ENCODE measurements at places on chromosomes 16 and 17.

DNA sequence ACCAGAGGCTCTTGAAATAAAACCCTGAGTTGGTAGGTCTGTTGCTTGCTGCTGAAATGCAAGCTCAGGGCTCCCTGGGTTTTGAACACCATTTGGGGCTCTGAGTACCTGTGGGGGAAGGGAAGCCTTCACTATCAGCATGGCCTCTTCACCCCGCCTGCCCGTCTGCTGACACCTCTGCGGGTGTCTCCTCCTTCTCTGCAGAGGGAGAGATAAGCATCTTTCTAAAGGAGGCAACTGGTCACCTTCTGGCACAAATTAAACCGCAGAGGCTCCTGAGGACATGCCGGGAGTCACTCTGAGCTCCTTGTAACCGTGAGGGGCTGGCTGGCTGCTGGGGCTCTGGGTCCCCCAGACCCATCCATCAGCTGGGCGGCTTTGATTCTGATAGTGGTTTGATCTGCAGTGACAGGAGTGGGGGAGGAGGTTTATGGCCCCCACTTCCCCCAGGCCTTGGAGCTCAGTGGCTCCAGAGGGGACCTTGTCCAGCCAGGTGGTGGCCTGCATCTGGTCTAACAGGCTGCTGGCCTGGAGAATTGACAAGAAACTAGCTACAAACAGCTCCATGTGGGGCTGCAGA, 123.5 kb downstream of the IRF8 start:
- no peak for DNase-seq

GRCh38 chr16:78988361-78988969, 612.1 kb downstream of the MAF start:
- no peak for DNase-seq

- DNase-seq, result no peak
Observed at GRCh38 chr16:50015631-50016030, 9.4 kb upstream of the CNEP1R1 start.

DNA sequence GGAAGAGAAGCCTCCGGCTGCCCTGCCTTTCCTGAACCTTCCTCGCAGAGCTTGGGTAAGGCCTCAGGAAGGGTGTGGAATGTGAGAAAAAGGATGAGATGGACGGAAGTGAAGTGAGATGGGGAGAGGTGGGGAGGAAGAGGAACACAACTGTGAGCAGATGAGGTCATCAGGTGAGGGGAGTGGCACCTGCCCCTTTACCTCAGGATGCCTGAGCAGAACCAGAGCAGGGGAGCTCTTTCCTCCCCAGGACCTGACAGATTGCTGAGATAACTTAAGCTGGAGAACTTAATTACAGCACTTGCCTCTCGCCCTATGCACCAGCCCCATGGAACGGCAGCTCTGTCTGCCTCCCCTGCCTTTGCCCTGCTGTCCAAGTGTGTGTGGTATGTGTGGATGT, 29.8 kb downstream of the TMEM132E start:
- no peak for DNase-seq

DNA sequence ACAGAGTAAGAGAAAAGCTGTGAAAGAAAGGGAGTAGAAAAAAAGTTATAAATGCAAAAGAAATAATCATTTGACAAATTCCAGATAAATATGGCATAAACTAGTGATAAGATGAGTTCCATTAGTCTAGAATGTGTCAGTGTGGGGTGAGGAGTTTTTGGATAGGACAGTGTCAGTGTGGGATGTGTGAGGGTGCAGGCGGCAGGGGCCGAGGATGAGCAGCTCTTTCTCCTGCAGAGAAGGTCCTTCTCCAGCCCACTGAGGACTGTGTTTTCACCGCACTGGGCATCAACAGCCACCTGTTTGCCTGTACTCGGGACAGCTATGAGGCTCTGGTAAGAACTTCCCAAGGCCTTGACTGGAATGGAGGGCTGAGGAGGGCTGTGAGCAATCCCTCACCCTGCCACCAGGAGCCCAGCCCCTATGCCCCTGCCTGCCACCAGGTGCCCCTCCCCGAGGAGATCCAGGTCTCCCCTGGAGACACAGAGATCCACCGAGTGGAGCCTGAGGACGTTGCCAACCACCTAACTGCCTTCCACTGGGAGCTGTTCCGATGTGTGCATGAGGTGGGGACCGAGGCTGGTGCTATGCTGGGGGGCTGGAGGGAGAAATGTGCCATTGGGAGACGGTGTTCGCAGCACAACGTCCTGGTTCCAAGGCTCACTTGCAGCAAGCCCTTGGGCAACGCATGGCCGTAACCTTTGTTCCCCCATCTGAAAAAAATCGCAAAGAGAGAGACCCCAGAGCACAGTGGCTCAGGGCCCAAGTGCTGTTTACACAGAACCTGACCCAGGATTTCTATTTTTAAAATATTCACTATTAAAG, 13.1 kb downstream of the RAPGEFL1 start:
- DNase-seq, result peak; percentile 63

DNA sequence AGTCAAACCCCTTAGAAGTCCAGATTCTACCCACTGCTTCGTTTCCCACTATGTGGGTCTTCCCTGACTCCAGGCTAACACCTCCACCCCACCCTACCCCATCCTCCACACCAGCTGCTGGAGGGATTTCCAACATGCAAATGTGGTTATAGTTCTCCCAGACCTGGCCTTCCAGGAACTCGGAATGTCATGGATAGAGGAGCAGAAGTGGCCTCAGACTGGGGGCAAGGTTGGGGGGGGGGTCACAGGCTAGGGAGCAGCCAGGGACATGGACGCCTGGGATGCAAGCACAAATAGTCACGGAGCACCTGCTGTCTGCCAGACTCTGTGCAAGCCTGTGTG, 2.0 kb downstream of the CAMKK1 start:
- DNase-seq, result no peak

DNA sequence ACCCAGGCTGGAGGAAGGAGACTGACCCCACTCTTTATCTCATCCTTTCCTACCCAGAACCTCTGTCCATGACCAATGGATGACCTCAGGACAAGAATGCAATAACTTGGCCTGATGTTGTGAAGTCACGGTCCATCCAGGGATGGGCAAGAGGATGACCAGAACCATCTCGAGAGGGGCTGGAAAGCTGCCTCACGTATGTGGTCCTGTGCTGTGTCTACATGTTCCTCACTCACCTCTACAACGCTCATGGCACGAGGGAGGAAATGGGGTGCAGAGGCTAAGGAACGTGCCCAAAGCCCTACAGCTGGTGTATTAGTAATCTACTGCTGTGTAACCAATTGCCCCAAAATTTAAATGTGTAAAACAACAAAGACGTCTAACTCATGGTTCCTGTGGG, 7.3 kb upstream of the KCTD5 start:
- DNase-seq, result no peak

- no peak for DNase-seq
Observed at GRCh38 chr17:49730078-49730784, 22.5 kb upstream of the SLC35B1 start.

GRCh38 chr17:73623247-73623646, 21.0 kb downstream of the SDK2 start:
- DNase-seq, result no peak

DNA sequence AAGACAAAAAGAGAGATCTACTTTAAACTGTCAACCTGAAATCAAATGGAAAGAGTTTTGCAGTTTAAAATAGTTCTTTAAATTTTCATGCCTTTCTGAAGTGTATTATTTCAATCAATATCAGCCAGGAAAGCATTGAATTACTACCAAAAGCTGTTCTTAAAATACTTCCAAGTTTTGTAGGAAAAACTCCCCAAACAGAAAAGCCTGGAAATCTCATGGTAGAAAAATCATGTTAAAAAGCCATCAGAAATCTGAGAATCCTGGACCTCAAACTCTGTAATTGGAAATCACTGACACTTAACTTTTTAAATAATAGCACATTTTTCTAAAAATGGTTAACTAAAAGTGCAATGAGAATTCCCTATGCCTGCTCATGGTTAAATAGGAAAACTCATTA, 63.3 kb upstream of the CNTNAP4 start:
- no peak for DNase-seq

- no peak for DNase-seq
Observed at GRCh38 chr17:35674552-35674951, 56.9 kb upstream of the RASL10B start.

GRCh38 chr17:73025041-73025560, 67.4 kb downstream of the SLC39A11 start:
- no peak for DNase-seq

DNA sequence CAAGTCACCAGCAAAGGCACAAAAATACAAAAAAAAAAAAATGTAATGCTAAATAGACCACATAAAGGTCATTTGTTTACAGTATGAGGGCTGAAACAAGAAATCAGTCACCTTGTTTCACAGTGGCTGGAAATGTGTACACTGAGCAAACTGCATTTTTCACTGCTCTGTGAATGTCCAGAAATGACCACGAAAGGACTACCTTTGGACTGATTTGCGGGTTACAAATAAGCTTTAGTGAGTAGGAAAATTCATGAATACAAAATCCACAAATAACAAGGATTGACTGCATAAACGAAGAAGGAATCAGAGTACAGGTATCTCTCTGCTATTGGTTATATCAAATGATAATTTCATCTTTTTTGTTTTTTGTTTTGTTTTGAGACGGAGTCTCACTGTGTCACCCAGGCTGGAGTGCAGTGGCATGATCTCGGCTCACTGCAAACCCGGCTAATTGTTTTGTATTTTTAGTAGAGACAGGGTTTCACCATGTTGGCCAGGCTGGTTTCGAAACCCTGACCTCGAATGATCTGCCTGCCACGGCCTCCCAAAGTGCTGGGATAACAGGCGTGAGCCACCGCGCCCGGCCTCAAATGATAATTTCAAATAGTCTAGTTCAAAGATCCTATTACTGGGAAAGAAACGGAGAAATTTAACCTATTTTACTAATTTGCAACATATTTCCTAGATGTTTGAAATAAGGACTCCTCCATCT, 30.5 kb downstream of the CYTH1 start:
- DNase-seq, result no peak

DNA sequence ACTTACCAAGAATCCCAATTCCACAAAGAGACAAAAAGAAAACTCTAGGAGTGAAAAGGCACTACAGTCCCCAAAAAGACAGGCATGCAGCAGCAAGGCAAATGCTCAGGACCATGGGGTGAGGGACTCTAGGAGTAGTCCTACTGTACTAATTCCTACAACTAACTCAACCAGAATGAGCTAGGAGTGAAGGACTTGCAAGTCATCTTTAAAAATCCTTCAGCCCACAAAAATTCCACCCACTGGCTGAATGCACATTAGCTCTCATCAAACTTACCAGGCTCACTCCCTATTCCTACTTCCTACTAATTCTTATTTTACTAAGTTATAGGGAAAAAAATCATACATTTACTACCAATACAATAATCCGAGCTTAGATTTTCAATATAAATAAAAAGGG, 141.7 kb upstream of the C17orf78 start:
- no peak for DNase-seq

GRCh38 chr17:37818689-37819088, 73.8 kb upstream of the HNF1B start:
- DNase-seq, result peak; percentile 57

- no peak for DNase-seq
Observed at GRCh38 chr17:44402564-44403172, 13.2 kb upstream of the ITGA2B start.

DNA sequence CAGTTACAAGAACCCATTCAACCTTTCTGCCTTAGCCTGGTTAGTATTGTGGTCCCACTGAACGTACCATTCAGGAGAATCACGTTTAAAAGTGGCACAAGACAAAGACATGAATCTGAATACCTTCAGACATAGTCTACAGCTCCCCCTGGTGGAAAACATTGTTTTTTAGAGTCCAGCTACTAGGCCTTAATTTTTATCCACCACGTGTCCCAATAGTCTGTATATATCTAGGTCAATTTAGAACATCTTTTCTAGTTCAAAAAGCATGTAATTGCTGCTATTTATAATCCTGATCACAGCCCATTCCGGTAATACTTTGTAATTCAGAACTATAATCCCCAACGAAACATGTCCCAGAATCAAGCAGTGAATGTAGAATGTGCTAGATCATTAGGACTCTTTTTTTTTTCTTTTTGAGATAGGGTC, 13.7 kb upstream of the GUCY2D start:
- DNase-seq, result peak; percentile 91

DNA sequence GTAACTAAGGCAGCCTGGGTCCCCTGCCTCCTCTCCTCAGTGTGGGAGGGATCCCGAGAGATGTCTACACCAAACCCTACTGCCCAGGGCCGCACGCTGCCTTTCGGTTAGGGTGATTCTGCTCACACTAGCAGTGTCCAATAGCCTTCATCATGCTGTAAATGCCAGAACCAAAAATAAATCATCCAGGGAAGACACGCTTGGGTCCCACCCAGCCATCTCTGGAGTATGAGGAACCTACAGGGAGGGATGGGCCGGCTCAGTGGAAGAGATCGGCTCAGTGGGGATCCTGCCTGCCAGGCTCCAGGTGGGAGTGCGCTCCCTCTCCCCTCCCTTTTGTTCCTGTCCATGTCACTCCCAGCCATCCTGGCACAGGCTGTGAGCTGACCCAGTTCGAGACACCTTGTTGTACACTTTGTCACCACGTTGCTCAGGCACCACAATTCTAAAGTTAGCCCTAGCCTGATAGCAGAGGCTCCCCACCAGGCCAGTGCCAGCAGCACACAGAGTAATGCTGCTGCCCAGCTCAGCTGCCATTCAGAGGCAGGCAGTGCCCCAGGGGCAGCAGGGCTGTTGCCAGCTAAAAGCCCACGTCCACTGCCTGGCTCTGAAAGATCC, 24.5 kb downstream of the PEMT start:
- DNase-seq, result no peak

DNA sequence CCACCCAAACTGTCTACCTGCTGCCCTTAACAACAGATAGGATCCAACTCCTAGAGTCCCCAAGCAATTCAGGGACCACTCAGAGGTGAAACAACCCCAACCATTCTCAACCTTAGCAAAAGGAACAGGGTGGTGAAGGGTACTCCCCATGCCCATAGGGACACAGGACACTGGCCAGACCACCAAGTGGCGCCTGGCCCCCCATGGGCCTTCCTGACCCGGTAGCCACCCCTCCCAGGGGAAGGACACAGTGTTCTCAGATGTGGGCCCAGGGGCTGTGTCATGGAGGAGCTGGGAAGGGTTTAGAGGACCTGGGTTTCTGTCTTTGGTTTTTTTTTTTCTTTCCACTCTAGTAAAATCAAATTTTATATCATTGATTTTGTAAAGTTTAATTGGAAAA, 9.7 kb upstream of the SLC25A39 start:
- no peak for DNase-seq

DNA sequence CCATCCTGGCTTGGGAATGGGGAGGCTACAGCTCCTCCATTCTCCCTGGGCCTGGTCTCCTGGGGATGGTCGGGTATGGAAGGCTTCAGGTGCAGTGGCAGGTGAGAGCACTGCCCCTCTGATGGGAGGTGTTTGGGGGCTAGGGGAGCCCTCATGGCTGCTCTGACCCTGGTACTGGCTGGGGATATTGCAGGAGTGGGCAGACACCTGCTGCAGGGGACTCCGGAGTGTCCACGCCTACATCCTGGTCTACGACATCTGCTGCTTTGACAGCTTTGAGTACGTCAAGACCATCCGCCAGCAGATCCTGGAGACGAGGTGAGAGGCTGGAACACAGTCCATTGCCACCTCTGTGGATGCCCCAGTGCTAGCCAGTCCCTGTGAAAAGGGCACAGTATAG, 8.8 kb downstream of the RASL10B start:
- DNase-seq, result no peak

DNA sequence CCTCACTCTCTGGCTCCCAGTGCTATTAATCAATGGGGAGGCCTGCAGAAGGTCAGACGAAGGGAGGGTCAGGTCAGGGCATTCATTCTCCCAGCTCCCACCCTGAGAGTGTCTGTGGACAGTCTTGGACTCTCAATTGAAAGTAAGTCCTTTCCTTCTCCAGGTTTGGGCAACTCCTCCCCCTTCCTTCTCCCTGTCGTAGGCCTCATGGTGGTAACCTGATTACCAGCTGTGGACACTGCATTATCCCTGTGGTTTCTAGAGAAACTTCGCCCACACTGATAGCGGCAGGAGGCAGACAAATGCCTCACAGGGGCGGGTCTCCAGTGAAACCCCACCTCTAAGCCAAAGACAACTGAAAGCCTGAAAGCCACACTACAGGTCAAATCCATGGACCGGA, 57.7 kb upstream of the SLC25A19 start:
- DNase-seq, result no peak
